ENCODE measurements at places on chromosomes 3 and 15. TPM values are rescaled to one million over a fixed set of nuclear protein-coding genes. Genes with fewer than 3 reads are reported as not detected.

COMMD4 gene
- 190 TPM for total RNA-seq

ACKR4 gene
- total RNA-seq = not detected

DLG1 gene
- 15.2 TPM for total RNA-seq

TGM4 gene
- 0.07 TPM for total RNA-seq

SLC7A14 gene
- total RNA-seq = not detected

PLA2G4F gene
- total RNA-seq = not detected

A4GNT gene
- total RNA-seq = not detected

PLXNB1 gene
- 14.6 TPM for total RNA-seq

PPP1R14D gene
- total RNA-seq = 0.33 TPM

CHAC1 gene
- total RNA-seq = 8.2 TPM

CCR9 gene
- not detected for total RNA-seq

ACVR2B gene
- 3.1 TPM for total RNA-seq

STRA6 gene
- total RNA-seq = 69.6 TPM

SLC2A2 gene
- total RNA-seq = not detected

CAMP gene
- not detected for total RNA-seq

NR2E3 gene
- 0.19 TPM for total RNA-seq

TMIE gene
- total RNA-seq = 0.13 TPM

SLC12A1 gene
- total RNA-seq = not detected

MUSTN1 gene
- 0.28 TPM for total RNA-seq

GP5 gene
- not detected for total RNA-seq

IL17RE gene
- 1.4 TPM for total RNA-seq

SI gene
- not detected for total RNA-seq

C2CD4B gene
- 0.19 TPM for total RNA-seq

MEIS2 gene
- total RNA-seq = 8.6 TPM

RAD51 gene
- 18.4 TPM for total RNA-seq

ARRDC4 gene
- total RNA-seq = 0.11 TPM

PPP1R2 gene
- total RNA-seq = 18.2 TPM

UTS2B gene
- total RNA-seq = not detected

LTK gene
- total RNA-seq = not detected

SLC51A gene
- total RNA-seq = not detected

NANOGP8 gene
- not detected for total RNA-seq

PROK2 gene
- total RNA-seq = not detected

CDC25A gene
- total RNA-seq = 9.2 TPM

RPL22L1 gene
- 285 TPM for total RNA-seq

TRIM71 gene
- total RNA-seq = not detected

DRD3 gene
- not detected for total RNA-seq

BOC gene
- 6.2 TPM for total RNA-seq

SEMA3B gene
- 8.8 TPM for total RNA-seq

RASL12 gene
- total RNA-seq = 0.11 TPM

CGNL1 gene
- 0.72 TPM for total RNA-seq

H1-8 gene
- not detected for total RNA-seq

INSYN1 gene
- 1.3 TPM for total RNA-seq

CDHR4 gene
- total RNA-seq = 0.22 TPM

CLDN18 gene
- not detected for total RNA-seq

ARPIN gene
- 14.3 TPM for total RNA-seq

GHSR gene
- total RNA-seq = not detected

SRGAP3 gene
- 0.79 TPM for total RNA-seq

FBN1 gene
- total RNA-seq = 7.4 TPM

MINAR1 gene
- 0.30 TPM for total RNA-seq

GOLGA6D gene
- not detected for total RNA-seq
